Natural killer cell (primary cell): ENCODE measurements at places on chromosomes 6 and 20.

- H3K4me3 ChIP-seq, result no peak overlapping the region
- no peaks in the 10 kb centered on the region for H3K4me1 ChIP-seq
- H3K27ac ChIP-seq, result no peak overlapping the region
- H3K36me3 ChIP-seq, result no peaks in the 10 kb centered on the region
- DNase-seq, result no peak
- H3K27me3 ChIP-seq, result no peaks in the 10 kb centered on the region
These were observed 58.6 kb downstream of the RPS12 start for GRCh38 chr6:132872923-132873322.

DNA sequence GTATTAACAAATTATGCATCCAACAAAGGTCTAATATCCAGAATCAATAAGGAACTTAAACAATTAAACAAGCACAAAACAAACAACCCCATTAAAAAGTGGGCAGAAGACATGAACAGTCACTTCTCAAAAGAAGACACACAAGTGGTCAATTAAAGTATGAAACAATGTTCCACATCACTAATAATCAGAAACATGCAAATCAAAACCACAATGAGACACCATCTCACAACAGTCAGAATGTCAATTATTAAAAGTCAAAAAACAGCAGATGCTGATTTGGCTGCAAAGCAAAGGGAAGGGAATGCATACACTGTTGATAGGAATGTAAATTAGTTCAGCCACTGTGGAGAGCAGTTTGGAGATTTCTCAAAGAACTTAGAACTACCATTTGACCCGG, 129.3 kb downstream of the PFDN4 start:
- no peaks in the 10 kb centered on the region for H3K36me3 ChIP-seq
- no peaks in the 10 kb centered on the region for H3K27me3 ChIP-seq
- DNase-seq, result no peak
- no peaks in the 10 kb centered on the region for H3K4me1 ChIP-seq
- no peak overlapping the region for H3K27ac ChIP-seq

DNA sequence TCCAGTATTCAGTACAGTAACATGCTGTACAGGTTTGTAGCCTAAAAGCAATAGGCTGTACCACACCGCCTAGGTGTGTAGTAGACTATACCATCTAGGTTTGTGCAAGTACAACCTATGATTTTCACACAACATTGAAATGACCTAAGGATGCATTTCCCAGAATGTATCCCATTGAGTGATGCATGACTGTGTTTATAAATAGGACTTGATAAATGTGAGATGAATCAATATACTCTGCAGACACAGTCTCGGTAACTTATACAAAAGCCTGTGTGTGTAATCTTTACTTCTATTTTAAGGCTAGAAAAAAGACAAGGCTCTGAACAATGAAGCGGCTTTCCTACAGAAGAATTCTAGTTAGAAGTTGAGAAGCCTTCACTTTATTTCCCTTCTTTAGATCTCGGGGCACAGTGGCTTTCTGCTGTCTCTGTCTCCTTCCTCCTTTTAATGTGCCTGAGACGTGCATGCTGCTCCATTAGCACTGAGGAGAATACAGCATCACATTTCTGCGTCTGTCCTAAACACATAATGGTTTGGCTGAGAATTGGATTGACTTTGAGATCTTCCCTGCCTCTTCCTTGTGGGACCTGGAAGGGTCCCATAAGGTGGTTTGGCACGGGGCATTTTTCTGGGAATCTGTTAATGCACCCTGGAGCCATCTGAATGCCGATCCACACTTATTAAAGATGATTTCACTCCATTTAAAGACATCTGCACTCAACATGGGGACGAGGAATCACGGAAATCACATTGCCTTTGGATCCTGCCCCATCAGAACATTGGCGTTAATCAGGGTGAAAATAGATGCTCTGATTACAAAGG, 112.5 kb downstream of the SCML4 start:
- peaks cover 6% of the 10 kb centered on the region for H3K36me3 ChIP-seq
- peaks cover 51% of the 10 kb centered on the region for H3K4me1 ChIP-seq
- no peak overlapping the region for H3K27ac ChIP-seq
- H3K4me3 ChIP-seq, result no peak overlapping the region

DNA sequence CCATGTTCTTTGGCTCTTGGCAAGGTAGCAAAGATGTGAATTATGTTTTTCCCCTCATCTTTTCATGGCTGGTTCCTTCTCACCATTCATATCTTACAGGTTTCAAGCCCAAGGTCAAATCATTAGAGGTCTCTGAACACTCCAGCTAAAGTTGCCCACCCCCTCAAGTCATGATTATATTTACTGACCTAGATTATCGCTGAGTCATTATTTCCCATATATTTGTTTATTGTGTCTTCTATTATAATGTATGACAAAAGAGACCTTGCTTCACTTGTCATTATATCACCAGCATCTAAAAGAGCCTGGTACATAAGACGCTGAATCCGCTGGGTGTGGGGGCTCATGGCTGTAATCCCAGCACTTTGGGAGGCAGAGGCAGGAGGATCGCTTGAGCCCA, 12.4 kb downstream of the DSN1 start:
- H3K4me1 ChIP-seq, result peaks cover 9% of the 10 kb centered on the region
- no peak for DNase-seq
- H3K27ac ChIP-seq, result no peak overlapping the region
- H3K27me3 ChIP-seq, result no peaks in the 10 kb centered on the region
- peaks cover 2% of the 10 kb centered on the region for H3K36me3 ChIP-seq
- H3K4me3 ChIP-seq, result no peak overlapping the region

DNA sequence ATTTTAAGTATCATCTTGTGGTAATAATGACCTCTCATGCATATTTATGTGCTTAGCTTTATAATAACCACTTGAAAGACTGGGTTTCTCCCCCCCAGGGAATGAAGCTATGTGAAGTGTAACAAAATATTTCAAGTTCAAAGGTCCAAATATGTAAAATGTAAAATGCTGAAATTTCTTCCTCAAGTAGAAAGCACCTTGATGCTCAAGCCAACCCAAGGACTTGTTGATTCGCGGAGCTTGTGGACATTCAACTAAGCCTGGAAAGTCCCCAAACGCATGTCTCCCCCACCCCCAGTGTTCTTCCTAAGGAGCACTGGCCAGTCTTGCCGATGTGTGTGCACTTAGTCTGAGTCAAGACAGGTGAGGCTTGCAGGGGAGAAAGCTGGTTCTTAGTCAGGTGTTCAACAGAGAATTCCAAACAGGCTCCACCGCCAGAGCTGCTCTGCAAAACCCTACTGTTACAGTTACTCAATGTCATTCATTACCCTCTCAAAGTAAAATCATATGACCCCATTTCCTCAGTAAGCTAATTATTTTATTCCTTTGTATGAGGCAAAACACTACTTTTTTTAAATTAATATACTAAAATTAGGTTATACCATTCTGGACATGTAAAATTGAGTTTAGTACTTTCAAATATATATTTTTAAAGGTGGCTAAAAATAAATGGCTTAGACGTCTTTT, 46.9 kb upstream of the QKI start:
- no peak overlapping the region for H3K4me3 ChIP-seq
- H3K4me1 ChIP-seq, result no peaks in the 10 kb centered on the region

- H3K27me3 ChIP-seq, result no peaks in the 10 kb centered on the region
- peak overlapping the region; percentile 29 for H3K27ac ChIP-seq
- DNase-seq, result no peak
- H3K4me3 ChIP-seq, result no peak overlapping the region
These were observed 49.7 kb downstream of the COL11A2 start for GRCh38 chr6:33142501-33143070.

DNA sequence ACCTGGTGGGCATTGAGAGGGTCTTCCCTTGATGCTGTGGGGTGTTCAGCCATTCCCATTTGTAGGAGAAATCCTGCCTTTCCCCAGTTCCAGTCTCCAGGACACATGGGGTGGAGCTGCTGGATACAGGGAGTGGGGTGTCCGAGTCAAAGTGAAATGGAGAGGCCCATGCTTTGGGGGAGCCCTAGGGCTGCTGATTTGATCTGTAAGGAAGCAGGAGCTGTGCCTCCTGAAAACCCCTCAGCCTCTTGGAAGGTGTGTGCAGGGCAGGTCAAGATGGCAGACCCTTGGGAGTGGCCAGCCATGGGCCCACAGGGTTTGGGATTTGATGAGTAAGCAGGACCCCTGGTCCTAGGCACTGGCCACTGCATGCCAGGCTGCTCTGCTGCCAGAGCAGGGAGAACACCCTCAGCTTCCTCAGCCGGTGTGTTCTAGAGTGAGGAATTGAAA, 82.0 kb downstream of the SERAC1 start:
- no peaks in the 10 kb centered on the region for H3K27me3 ChIP-seq
- peaks cover 5% of the 10 kb centered on the region for H3K4me1 ChIP-seq
- peaks cover 39% of the 10 kb centered on the region for H3K36me3 ChIP-seq

GRCh38 chr6:151241853-151242252, 2.1 kb downstream of the AKAP12 start:
- H3K27me3 ChIP-seq, result peaks cover 16% of the 10 kb centered on the region
- no peaks in the 10 kb centered on the region for H3K4me1 ChIP-seq
- DNase-seq, result no peak

- H3K36me3 ChIP-seq, result peaks cover 56% of the 10 kb centered on the region
- H3K27me3 ChIP-seq, result no peaks in the 10 kb centered on the region
- no peak for DNase-seq
- H3K4me1 ChIP-seq, result no peaks in the 10 kb centered on the region
- H3K27ac ChIP-seq, result no peak overlapping the region
These were observed 31.7 kb upstream of the GNRH2 start for GRCh38 chr20:3011752-3012151.

- no peak overlapping the region for H3K4me3 ChIP-seq
- no peaks in the 10 kb centered on the region for H3K36me3 ChIP-seq
- H3K4me1 ChIP-seq, result peaks cover 7% of the 10 kb centered on the region
These were observed 172.9 kb upstream of the UST start for GRCh38 chr6:148573922-148574321.

DNA sequence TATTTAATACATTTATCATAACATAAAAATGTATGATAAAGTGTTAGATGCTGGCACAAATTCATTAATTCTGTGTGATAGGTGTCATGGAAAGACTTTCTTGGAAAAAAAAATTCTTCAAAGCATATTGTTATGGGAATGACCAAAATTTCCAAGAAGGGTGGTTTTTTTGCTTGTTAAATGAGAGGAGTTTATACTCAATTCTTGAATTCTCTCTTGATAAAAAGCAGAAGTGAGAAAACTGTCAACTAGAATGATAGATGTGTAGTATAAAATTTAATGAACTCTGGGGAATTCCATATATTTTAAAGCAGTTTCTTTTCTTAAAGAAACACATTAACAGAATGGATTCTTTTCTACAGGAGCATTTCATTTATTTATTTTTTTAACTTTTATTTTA, 62.0 kb upstream of the SNAP91 start:
- H3K27ac ChIP-seq, result no peak overlapping the region
- no peak overlapping the region for H3K4me3 ChIP-seq
- H3K4me1 ChIP-seq, result no peaks in the 10 kb centered on the region
- H3K27me3 ChIP-seq, result no peaks in the 10 kb centered on the region
- no peaks in the 10 kb centered on the region for H3K36me3 ChIP-seq
- no peak for DNase-seq

DNA sequence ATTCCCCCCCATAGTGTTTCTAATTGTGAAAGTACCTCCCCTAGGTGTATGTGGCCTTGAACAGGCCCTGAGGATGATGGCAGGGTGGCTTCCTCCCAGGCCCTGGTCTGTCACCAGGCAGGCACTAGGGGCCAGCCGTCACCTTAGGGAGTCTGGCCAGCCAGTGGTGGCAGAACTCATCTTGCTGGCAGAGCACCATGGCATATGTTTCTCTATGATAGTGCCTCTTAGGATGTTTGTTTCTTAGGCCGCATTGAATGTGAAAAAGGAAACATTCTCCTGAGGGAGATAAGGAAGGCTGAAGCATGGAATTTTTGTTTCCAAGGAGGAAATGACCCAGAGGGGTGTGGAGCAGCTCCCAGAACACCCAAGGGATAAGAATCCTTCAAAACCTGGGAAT, 45.2 kb upstream of the KLHL31 start:
- no peak for DNase-seq
- H3K27ac ChIP-seq, result no peak overlapping the region
- no peaks in the 10 kb centered on the region for H3K36me3 ChIP-seq
- H3K4me1 ChIP-seq, result no peaks in the 10 kb centered on the region
- H3K27me3 ChIP-seq, result no peaks in the 10 kb centered on the region

DNA sequence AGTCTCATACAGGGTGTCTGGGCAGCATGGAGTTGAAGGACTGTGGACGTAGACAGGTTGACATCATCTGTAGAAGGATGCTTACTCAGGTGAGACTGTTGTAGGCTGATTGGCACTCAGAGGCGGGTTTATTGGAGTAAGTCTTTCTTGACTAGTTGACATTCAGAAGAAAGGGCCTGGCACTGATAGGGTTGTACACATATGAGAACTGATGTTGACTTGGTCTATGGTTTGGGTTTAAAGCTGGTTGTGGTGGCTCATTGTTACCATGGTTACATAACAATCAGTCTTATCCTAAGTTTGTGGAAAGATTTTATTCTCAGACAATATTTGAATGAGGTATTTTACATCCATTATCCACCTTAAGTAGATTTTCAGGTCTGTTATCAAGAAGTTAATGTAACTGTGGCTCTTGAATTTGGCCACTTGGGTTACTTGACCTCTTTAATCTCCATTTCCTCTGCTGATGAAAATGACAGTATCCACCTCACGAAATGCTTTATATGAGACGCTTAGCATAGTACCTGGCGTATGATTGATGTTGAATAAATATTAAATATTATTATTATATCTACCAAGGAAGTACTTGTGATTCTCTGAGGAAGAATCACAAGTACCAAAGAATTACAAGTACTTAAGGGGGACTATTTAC, 109.3 kb downstream of the DNAH8 start:
- DNase-seq, result no peak
- no peak overlapping the region for H3K27ac ChIP-seq
- H3K36me3 ChIP-seq, result no peaks in the 10 kb centered on the region
- H3K4me1 ChIP-seq, result no peaks in the 10 kb centered on the region
- H3K27me3 ChIP-seq, result no peaks in the 10 kb centered on the region

- no peaks in the 10 kb centered on the region for H3K27me3 ChIP-seq
- no peak overlapping the region for H3K4me3 ChIP-seq
- no peak for DNase-seq
These were observed 57.1 kb downstream of the POPDC3 start for GRCh38 chr6:105122717-105123116.

GRCh38 chr6:98931696-98932095, 16.1 kb downstream of the FBXL4 start:
- DNase-seq, result no peak
- peaks cover 8% of the 10 kb centered on the region for H3K36me3 ChIP-seq
- no peaks in the 10 kb centered on the region for H3K4me1 ChIP-seq
- no peak overlapping the region for H3K27ac ChIP-seq
